ENCODE measurements at places on chromosomes 13 and 19.

DNA sequence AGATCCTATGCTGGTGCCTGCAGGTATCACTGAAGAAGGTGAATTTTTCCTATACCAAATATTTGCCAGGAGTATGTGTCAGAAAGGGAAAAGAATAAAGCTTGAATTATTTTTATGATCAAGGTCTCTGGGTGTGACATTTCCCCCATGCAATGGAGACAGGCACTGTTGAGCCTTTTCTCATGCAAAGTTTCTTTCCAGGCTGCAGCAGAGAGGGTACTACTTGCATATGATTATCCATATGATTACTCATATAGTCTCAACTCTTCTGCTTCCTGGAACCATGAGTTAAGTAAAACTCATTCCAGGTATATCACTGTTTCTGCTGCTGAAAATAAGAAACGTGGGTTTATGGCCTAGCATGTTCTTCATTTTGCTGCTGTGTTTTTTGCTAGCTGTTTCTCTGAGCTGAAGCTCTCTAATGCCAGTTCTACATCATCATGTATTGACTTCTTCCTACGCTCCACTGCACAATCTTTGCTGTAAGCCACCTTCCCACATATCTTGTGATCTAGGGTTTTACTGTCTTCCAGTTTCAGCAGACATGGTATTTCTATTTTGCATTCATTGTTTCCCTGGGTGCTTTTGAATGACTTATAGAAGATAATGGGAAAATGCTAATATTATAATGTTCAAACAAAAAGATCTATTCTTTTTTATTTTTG, 278.7 kb upstream of the GPC6 start:
- DNase-seq, result no peak

DNA sequence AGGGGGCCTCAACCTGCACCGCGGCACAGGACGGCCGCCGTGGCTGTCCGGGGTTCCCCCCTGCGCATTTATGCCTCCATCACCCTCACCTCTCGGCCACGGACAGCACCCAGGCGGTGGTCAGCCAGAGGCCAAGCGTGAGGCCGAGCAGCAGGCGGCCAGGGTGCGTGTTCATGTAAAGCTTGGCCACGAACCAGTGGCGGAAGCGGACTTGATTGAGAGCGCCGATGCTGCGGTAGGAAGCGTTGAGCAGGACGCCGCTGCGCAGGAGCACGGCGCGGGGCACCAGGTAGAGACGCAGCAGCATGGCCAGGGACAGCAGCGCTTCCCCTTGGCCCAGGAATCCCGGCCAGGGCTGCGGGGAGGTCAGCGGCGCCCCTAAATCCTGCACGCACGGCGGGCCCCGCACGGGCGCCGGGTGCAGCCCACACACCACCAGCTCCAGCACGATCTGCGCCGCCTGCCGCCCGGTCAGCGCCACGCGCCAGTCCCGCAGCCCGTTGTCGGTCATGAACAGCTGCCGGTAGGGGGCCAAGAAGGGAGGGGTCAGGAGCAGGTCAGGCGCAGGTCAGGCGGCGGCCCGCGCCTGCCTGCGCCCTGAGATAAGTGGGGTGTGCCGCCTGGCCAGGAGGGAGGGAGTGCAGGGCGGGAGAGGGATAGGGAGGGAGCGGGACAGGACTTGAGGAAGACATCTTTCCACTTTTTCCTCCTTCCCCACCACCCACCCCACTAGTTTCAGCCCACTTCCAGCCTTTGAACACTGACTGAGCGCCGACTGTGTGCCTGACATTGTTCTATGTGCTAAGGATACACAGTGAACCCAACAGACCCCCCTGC, 6.5 kb downstream of the KCNN4 start:
- no peak for DNase-seq

GRCh38 chr13:111640006-111640405, 319.6 kb downstream of the TEX29 start:
- no peak for DNase-seq

GRCh38 chr13:51919531-51919930, 57.8 kb downstream of the CCDC70 start:
- no peak for DNase-seq

- no peak for DNase-seq
Observed at GRCh38 chr13:77291774-77292173, 35.1 kb downstream of the MYCBP2 start.

- DNase-seq, result no peak
Observed at GRCh38 chr13:91357613-91358386, 10.3 kb downstream of the MIR17HG start.

DNA sequence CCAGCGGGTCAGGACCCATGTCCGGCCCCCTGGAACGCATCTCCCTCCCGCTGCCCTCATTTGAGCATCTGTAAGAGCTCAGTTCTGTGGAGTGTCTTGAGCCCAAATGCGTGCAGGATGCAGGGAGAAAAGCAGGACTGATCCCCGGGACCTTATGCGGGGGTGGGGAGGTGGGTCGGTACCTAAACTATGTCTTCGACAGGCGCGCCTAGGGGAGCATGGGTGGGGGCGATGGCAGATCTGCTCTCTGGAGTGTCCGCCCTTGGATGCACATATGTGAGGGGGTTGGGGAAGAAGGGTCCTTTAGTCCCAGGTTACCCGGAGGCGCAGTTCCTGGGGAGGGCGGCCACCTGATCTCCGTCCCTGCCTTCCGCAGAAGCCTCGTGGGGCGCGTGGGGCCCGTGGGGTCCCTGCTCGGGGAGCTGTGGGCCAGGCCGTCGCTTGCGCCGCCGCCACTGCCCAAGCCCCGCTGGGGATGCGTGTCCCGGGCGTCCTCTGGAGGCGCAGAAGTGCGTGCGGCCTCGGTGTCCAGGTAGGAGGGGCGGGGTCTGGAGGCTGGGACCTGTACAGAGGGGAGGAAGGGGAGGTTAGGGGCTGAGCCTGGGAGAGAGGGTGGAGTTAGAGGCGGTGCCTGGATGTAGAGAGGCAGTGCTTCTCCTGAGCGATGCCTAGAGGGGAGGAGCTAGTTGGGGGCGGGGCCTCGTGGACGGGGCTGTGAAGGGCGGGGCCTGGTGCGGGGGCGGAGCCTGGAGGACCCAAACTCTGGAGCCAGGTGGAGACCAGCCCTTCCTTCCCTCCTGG, 2.9 kb downstream of the CILP2 start:
- DNase-seq, result peak; percentile 70

- no peak for DNase-seq
Observed at GRCh38 chr19:50020481-50020880, 4.7 kb downstream of the VRK3 start.

DNA sequence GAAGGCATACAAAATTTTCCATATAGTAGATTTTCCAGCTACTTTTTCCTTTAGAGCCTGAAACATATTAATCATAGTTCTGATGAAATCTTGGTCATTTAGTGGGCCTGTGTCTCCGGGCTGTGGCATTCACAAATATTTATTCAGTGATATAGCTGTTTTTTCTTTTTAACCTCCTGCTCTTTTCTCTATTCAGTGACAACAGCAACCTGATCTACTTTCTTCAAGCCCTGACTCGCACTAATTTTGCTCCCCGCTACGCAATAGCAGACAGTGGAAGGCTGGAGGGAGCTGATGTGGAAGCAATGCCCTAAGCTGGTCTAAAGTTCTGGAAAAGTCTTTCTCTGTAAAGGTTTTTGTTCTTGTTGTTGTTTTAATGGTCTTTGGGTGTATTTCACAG, 289.7 kb downstream of the SLITRK6 start:
- no peak for DNase-seq

DNA sequence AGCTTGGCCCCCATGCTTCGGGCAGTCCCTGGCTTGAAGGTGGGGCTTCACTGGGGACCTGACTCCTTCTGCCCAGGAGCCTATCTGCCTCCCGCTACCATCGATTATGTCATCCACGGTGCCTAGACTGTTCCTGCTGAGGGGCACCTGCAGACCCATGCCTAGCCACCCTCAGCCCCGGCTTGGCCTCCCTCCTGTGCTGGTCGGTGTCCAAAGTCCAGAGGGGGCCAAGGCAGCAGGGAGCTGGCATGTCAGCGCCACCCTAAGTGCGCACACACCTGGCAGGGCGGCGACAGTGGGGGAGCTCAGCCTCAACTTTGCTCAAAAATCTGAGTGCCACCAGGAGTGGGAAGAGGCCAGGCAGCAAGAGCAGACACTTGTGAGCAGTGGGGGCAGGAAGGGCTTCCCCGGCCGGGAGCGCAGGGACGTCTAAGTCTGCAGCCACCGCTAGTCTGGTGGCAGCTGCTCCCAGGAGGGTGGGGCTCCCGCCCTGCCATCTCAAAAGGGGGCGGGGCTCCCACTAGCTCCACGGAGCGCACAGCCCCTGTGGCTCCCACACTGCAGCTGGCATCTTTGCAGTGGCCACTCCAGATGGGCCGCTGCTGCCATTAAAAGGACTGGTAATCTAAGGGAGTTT, 13.5 kb upstream of the URAD start:
- no peak for DNase-seq

DNA sequence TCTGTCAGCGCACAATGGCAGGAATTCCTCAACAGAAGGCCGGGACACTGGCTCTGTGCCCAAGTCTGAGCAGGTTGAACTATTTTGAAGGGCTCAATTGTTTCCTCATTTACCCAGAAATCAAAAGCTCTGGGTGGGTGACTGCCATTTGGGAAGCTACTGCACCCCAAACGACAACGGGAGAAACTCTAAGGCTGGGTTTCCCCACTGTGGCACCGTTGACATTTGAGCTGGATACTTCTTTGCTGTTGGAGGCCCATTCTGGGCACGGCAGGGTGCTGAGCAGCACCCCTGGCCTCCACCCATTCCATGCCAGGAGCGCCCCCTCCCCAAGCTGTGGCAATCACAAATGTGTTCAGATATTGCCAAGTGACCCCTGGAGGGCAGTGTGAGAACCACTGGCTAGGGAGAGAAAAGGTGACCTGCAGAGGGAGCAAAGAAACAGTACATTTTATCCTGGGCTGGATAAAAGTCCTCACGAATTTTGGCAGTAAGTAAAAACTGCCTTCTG, 62.5 kb downstream of the RFX2 start:
- no peak for DNase-seq

GRCh38 chr19:55398200-55398925, 9.2 kb downstream of the UBE2S start:
- DNase-seq, result no peak

- DNase-seq, result no peak
Observed at GRCh38 chr13:45120967-45121831, 889 bp downstream of the GTF2F2 start.

DNA sequence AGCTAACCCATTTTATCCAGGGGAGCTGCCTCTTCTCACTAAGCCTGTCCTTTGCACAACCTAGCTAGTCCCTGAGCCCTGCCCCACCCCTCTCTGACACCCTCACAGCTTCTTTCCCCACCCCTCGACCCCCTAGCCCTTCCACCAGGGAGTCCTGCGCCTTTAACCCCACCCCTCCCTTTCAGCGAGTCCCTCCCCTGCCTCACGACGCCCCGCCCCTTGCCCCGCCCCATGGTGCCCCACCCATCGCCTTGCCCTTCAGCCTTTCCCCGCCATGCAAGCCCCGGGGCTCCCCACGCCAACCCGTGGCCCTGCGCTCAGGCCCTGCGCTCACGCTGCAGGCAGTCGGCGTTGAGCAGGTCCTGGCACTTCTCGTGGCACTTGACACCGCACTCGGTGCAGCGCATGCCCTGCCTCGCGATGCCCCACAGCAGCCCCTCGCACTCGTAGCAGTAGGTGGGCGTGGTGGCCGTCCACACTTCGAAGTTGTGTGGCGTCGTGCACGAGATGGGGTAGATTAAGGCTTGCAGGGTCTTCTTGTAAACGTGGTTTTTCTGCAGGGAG, 40.0 kb downstream of the UNC13A start:
- DNase-seq, result no peak

GRCh38 chr13:82879921-82880320, 1002.4 kb downstream of the SLITRK1 start:
- no peak for DNase-seq

GRCh38 chr19:543910-544608, at the start of gene GZMM:
Gene GZMM (plus strand): TSS chr19:544053. CDS start chr19:544072, 19 bp downstream.
- DNase-seq, result peak; percentile 71

GRCh38 chr13:43303033-43303729, 279.8 kb downstream of the DNAJC15 start:
- no peak for DNase-seq

GRCh38 chr19:28329429-28329828, 883.5 kb downstream of the UQCRFS1 start:
- no peak for DNase-seq

DNA sequence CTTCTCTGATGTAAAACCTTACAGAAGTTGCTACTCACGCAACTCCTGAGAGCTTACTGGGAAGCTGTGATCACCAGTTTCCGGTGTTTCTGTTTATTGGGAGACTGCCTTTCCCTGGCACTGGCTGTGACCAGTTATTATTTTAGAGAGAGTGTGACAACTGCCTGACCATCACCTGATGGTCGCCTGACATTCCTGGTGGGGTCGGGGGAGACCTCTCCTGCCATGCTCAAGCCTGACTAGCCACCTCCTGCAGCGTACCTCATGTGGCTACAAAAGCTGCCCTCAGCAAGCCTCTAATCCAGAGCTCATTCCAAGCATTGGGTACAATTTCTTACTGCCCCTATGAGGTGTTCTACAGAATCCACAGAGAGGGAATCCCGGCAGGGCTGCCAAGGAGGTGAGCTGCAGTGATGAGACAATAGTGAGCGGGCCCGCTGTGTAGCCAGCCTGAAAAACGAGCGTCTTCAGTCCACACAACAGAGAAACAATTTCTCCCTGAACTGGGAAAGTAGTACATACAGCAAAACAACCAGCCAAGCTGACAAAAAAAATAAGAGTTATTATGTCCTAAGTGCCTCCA, 28.7 kb downstream of the GJA3 start:
- no peak for DNase-seq

DNA sequence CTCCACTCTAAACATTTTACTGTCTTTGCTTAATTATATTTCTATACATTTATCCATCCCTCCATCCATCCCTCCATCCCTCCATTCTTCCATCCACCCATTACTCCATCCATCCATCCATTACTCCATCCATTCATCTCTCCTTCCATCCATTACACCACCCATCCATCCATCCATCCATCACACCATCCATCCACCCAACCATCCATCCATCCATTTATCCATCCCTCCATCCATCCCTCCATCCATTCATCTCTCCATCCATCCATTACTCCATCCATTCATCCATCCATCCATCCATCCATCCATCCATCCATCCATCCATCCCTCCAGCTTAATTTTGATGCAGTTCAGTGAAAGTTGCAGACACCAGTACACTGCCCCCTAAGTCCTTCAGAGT, 5.0 kb upstream of the HIF3A start:
- no peak for DNase-seq

DNA sequence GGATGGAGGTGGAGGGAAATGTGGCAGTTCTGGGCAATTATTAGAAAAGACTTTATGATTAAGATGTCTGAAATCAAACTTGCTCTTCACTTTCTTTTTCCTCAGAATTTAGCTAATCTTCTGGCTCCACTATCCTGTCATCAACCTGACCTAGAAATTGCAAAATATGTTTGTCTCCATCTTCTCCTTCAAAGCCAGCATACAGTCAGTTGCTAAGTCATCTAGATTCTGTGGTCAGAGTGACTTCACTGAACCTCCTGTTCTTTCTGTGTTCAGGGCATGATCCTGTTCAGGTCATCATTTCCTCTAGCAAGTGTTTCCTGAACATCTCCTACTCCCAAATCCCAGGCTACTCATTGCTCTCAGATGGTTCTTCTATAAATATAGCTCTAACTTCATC, 10.8 kb upstream of the CCNA1 start:
- DNase-seq, result no peak

Measured in activated T-cell treated with anti-CD3 and anti-CD28 coated beads, Interleukin-2, amount 50 U/mL, for 4 hours (primary cell).